NCI-H1048 (cell line): ENCODE measurements at places on chromosomes 11 and 22.

GRCh38 chr11:65492637-65493366 is 6.0 kb upstream of the MALAT1 start:
- no peak for DNase-seq

- no peak for DNase-seq
These were observed 12.3 kb upstream of the P2RY2 start for GRCh38 chr11:73205661-73206343.

DNA sequence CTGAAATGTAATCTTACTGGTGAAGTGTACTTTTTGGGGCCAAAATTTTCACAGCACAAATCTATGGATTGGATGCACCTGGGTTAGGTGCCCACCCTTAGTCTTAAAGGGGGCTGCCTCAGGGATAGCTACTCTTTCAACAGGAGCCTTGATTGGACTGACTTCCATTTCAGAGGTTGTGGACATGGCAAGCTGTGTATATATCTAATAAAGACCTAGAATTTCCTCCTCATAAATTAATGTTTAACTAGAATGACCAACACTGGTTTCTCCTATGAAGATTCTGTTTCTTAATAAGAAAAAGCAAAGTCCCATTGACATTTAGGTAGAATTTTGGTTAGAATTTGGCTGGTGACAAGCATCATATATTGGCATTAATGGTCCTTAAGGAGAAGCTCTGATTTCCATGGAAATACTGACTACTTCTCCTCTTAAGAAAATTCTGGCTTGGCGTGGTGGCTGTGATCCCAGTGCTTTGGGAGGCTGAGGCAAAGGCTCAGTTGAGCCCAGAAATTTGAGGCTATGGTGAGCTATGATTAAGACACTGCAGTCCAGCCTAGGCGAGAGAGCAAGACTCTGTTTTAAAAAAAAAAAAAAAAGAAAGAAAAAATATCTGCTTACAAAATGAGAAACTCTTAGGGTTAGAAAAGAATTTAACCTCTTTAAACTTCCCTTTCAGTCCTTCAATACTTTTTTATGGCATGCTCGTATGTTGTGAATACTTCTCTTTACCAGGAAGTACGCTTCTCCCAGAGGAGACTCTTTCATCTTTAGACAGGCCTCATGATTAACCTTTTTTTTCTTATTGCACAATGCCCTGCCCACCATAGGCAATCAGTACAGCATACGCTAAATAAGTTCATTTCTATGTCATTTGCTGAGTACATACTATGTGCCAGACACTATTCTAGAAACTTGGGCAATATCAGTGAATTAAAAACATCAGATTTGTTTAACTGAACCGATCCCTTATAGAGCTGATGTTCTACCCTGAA is 77.2 kb downstream of the PRR5L start:
- DNase-seq = no peak

DNA sequence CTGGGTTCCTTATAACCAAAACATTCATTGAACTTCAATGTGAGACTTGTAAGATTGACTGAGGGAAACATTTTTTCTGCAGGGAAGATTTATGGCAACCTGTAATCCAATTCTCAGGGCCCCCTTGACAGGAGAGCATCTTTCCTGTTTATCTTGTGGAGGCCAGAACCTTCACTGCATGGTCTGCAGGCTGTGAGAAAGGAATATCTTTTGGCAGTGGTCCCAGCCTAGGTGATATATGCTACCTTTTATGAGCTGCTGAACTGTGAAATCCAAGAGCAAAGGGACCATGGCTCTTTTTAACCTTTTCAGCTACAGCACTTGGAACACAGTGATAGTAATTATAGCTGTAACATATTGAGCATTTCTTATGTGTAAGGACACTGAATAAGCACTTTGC is 590.2 kb upstream of the B3GAT1 start:
- DNase-seq = no peak

DNA sequence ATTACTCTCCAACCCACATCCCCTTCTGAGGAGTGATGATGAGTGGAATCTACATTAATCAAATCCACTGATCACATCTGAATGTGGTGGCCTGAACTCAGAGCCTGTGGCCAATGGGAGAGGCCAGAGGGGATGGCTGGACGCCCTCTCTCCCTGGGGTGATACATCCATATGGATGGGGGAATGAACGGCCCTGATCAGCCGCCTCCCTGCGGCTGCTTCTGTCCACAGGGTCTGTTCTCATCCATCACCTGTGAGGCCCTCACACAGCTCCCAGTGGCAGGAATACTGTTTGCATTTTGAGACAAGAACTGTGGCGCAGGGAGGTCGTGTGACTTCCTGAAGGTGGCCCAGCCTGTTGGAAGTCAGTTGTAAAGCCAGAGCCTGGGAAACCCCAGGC is 78.3 kb upstream of the SHISAL1 start:
- DNase-seq = no peak

- no peak for DNase-seq
These were observed 22.9 kb downstream of the ARHGAP20 start for GRCh38 chr11:110689306-110689705.

- no peak for DNase-seq
These were observed 13.7 kb downstream of the ARHGEF17 start for GRCh38 chr11:73321604-73322381.
